H1 (cell line): ENCODE measurements at places on chromosomes 2 and 18.

- no peak for DNase-seq
These were observed 10.6 kb downstream of the CFAP210 start for GRCh38 chr2:169683425-169684134.

- DNase-seq, result peak; percentile 34
These were observed 29.6 kb downstream of the MCEE start for GRCh38 chr2:71100195-71100964.

DNA sequence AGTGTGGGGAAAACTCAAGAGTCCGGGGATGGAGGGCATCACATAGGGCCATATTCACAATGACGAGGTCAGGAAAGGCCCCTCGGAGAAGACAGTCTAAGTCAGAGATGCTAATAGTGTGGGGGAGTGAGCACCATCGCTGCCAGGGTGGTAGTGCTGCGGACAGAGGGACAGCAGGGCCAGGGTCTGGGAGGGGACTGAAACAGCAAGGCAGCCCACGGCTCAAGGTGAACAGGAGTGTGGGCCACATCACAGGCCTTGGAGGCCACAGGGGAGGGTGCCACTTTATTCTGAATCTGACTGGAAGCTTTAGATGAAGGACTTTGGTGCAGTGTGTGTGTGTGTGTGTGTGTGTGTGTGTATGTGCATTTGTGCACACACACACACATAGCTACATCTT is 130.9 kb upstream of the GLI2 start:
- DNase-seq, result no peak

DNA sequence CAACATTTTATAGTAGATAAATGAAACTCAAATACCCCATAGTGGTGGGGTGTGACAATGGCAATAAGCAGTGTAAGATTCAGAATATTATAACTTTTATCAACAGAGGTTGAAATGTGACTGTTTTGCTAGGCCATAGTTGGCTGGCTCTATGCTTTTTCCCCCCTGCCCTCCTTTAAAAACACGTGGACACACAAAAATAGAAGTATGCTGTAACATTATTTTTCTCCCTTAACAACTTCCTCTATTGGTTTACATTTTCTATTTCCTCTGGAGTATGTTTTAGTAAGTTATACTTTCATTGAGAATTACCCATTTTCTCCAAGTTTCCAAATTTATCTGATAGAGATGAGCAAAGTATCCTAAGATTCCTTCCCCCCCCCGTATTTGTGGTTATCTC is 31.1 kb downstream of the NDUFAF7 start:
- no peak for DNase-seq

- DNase-seq, result no peak
These were observed 775.4 kb upstream of the ID2 start for GRCh38 chr2:7906431-7906830.

- no peak for DNase-seq
These were observed 14.8 kb downstream of the MOGAT1 start for GRCh38 chr2:222686086-222686750.

- no peak for DNase-seq
These were observed 557.8 kb upstream of the GCFC2 start for GRCh38 chr2:76268484-76268883.

DNA sequence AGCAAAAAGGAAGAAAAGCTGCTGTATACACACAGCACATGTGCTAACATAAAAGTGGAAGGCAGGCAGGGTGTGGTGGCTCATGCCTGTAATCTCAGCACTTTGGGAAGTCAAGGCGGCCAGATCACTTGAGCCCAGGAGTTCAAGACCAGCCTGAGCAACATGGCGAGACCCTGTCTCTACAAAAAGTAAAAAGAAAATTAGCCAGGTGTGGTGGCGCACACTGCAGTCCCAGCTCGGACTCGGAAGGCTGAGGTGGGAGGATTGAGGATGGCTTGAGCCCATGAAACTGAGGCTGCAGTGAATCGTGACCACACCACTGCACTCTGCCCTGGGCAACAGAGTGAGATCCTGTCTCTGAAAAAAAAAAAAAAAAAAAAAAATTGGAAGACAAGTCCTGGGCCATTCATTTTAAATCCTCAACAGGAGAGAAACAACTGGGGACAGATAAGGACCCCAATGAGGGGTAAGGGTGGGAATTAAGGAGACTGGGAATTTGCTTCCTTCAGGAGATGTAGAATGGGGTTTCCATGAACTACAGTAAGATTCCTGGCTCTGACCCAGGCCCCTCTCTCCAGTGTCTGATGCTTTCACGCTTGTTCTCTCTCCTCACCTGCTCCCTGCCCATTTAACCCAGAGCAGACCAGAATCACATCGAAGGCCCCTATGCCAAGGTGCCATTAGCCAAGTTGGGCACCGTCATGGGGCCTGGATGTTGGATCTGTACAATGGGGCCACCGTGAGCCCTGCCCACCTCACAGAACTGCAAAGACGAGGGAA is 29.6 kb downstream of the TNS1 start:
- DNase-seq, result no peak

- no peak for DNase-seq
These were observed 48.9 kb upstream of the EMILIN2 start for GRCh38 chr18:2797951-2798350.

GRCh38 chr2:121475811-121476571 is 54.7 kb upstream of the RNU4ATAC start:
- DNase-seq, result no peak
